ENCODE measurements at places on chromosomes 7 and 10. TPM values are rescaled to one million over a fixed set of nuclear protein-coding genes. Genes with fewer than 3 reads are reported as not detected.

CALD1 gene
- polyA plus RNA-seq: 236 TPM

THSD7A gene
- polyA plus RNA-seq: 86.9 TPM

ERCC6 gene
- 19.8 TPM for polyA plus RNA-seq

BTBD16 gene
- 1.4 TPM for polyA plus RNA-seq

GRID2IP gene
- 0.91 TPM for polyA plus RNA-seq

ADAM12 gene
- polyA plus RNA-seq: 26.4 TPM

MLXIPL gene
- 4.8 TPM for polyA plus RNA-seq

IFIT1B gene
- polyA plus RNA-seq: 0.15 TPM

GNGT1 gene
- not detected for polyA plus RNA-seq

PRF1 gene
- 0.20 TPM for polyA plus RNA-seq

ODAD2 gene
- 1.5 TPM for polyA plus RNA-seq

DGKI gene
- polyA plus RNA-seq: 1.6 TPM

DYNC1I1 gene
- 0.98 TPM for polyA plus RNA-seq

FKBP14 gene
- polyA plus RNA-seq: 24.3 TPM

WNT2 gene
- polyA plus RNA-seq: 0.93 TPM

LFNG gene
- polyA plus RNA-seq: 25.7 TPM

AGBL3 gene
- polyA plus RNA-seq: 17.1 TPM

CALHM3 gene
- not detected for polyA plus RNA-seq

LLCFC1 gene
- 1.5 TPM for polyA plus RNA-seq

SYT15 gene
- 15.0 TPM for polyA plus RNA-seq

GRCh38 chr10:94443047-94443446 lies 40.7 kb downstream of the TBC1D12 start:
- no peak for DNase-seq

- DNase-seq: no peak
These were observed 861.1 kb downstream of the TYW1 start for GRCh38 chr7:67857698-67858097.

DNA sequence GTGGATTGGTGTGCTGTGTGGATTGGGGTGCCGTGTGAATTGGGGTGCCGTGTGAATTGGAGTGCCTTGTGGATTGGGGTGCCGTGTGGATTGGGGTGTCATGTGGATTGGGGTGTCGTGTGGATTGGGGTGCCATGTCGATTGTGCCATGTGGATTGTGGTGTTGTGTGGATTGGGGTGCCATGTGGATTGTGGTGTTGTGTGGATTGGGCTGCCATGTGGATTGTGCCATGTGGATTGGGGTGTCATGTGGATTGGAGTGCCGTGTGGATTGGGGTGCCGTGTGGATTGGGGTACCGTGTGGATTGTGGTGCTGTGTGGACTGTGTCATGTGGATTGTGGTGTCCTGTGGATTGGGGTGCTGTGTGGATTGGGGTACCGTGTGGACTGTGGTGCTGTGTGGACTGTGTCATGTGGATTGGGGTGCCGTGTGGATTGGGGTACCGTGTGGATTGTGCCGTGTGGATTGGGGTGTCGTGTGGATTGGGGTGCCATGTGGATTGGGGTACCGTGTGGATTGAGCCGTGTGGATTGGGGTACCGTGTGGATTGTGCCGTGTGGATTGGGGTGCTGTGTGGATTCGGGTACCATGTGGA lies 120.6 kb upstream of the NPS start:
- DNase-seq: no peak

- no peak for DNase-seq
These were observed 820.6 kb upstream of the KCND2 start for GRCh38 chr7:119452401-119452800.

GRCh38 chr10:533611-534010 lies 155.9 kb downstream of the DIP2C start:
- no peak for DNase-seq

DNA sequence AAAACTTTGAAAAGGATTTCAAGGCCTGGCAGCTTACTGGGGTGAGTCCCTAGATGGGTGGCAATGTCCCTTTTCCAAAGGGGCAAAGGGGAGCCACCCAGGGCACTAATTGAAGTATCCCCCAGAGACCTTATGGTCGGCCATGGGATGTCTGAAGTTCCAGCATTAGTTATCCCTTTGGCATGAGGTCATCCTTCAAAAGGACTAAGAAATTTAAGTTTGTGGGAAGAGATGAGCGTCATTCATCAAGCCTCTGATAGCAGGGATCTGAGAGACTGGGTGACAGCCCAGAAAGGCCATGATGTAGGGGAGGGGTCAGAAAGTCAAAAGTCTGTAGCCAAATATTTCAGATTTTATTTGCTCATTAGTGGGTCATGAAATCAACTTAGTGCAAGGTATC lies 195.3 kb downstream of the ZNF438 start:
- DNase-seq: no peak

DNA sequence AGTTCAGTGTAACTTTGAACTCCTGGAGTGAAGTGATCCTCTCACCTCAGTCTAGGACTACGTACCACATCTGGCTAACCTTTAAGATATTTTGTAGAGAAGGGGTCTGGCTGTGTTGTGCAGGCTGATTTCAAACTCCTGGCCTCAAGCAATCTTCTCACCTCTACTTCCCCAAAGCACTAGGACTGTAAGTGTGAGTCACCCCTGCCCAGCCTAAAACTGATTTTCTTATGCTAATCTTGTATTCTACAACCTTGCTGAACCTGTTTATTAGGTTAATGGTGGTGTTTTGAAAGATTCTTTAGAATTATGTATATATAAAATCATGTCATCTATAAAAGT lies 58.0 kb downstream of the LCOR start:
- no peak for DNase-seq

GRCh38 chr10:28875549-28876081 lies 198.3 kb downstream of the BAMBI start:
- no peak for DNase-seq

DNA sequence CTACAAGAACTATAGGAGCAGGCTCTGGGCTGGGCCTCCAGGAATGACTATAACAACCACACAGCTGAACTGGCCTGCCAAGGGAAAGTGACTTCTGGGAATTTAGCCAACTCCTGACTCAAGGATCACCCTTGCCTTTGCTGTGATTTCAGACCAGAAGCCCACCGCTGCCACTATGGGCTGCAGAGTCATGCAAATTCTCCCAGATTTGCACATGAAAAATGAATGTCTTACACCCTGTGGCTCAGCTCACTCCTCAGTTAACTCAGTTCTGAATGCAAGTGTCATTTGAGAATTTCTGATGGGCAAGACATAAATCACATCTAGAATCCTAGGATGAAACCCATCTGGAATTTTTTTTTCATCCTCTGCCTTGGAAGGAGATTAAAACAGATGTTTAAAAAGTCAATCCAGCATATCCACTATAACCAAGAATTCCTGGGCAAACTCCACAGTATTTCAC lies 186.5 kb upstream of the BET1 start:
- no peak for DNase-seq

DNA sequence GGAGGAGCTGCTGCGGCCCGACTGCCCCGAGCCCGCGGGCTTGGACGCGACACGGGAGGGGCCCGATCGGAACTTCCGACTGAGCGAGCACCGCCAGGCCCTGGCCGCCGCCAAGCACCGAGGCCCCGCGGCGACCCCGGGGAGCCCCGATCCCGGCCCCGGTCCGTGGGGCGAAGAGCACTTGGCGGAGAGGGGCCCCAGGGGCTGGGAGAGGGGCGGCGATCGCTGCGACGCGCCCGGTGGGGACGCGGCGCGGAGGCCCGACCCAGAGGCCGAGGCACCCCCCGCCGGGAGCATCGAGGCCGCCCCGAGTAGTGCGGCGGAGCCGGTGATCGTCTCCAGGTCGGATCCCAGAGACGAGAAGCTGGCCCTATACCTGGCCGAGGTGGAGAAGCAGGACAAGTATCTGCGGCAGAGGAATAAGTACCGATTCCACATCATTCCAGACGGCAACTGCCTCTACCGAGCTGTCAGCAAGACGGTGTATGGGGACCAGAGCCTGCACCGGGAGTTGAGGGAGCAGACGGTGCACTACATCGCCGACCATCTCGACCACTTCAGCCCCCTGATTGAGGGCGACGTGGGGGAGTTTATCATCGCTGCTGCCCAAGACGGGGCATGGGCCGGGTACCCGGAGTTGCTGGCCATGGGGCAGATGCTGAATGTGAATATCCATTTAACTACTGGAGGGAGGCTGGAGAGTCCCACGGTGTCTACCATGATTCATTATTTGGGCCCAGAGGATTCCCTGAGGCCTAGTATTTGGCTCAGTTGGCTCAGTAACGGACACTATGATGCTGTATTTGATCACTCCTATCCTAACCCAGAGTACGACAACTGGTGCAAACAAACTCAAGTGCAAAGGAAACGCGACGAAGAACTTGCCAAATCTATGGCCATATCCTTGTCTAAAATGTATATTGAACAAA lies 1.4 kb downstream of the OTUD1 start:
- DNase-seq: peak; percentile 33

DNA sequence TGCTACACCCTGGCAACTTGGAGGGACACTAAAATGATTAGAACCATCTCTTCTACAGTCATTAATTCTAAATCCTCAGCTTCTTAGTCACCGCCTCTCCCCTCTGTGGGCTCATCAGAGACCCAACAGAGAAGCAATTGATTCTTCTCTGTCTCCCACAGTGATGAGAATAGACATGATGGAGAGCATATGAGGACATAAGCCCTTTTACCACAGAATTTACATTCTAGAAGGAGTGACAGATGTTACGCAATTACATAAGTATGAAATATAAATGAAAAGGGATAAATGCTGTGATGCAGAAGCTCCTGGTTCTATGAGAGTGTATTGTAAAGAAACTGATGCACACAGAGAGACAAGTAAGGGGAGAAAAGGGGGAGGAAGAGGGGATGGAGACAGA lies 18.1 kb upstream of the ABCB5 start:
- DNase-seq: no peak

DNA sequence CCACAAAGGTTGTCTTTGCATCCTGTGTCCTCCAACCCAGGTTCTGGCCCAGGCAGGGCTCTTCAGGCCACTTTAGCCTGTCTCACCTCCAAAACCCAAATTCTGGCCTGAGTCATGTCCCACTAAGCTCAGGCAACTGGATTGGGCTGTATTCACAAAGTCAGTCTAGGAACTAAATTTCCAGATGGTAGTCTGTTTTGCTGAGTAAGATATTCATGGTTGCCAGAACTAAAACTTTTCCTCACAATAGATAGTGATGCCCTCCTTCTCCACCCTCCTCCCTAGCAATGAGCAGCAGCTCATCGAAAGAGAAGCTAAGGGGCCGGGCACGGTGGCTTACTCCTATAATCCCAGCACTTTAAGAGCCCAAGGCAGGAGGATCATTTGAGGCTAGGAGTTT lies 2.9 kb upstream of the ZNF713 start:
- no peak for DNase-seq

- DNase-seq: no peak
These were observed 258.8 kb upstream of the IMMP2L start for GRCh38 chr7:111821046-111821445.

- no peak for DNase-seq
These were observed 100.4 kb upstream of the SEMA3D start for GRCh38 chr7:85287106-85287825.

GRCh38 chr10:125629758-125630376 lies 53.1 kb downstream of the TEX36 start:
- DNase-seq: peak; percentile 50

DNA sequence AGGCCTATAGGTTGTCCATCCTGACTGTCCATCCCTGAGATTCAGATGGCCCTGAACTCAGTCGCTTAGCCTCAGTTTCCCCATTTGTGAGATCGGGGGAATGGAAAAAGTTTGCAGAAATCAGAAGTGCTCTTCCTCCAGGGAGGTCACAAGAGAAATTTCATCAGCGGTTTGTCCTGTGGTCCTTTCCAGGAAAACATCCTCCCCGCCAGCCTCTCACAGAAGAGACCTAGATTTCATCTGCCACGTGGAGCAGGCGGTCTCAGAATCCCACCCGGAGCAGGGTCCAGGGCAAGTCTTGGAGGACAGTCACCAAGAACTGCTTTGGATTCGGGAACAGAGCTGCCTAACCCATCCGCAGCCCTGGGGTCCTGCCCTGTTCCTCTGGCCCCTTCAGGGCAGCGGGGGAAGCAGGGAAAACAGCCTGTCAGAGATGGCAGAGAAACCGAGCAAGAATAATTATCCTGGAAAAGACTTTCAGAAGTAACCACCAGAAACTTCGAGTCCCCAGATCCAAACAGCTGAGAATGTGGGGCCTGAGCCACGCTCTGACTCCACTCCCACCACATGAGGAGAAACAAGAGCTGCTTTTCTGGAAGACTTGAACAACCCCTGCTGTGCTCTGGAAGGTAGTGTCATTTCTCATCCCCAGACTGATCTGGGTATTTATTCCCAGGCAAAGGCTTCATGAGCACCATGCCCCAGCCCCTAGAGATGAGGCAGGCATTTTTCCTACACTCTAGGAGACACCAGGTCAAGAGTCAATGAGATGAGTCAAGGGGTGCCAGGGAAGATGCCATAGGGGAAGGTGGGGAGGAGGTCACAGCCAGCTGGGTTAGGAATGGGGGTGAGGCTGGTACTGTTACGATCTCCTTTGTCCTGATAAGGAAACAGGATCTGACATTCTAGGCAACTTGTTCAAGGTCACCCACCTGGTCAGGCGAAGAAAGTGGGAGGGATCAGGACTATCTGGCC lies 1.1 kb upstream of the TNS3 start:
- DNase-seq: no peak

GRCh38 chr10:22158426-22158825 lies 59.4 kb downstream of the EBLN1 start:
- peak; percentile 34 for DNase-seq

DNA sequence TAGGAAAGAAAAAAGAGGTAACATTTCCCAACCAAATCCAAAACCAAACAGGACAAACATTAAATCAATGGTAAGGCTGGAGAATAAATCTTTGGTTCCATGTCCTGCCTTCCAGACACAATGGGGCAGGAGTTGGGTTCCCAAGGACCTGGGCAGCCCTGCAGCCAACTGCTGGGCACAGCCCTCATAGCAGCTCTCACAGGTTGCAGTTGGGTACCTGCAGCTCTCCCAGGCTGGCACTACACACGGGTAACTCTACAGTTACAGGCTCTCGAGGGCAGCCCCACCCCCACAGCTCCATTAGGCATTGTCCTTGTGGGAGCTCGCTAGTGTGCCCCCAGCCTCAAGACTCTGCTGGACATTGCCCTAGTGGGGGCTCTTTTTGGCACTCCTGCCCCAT lies 7.5 kb downstream of the GRB10 start:
- DNase-seq: no peak

GRCh38 chr10:87691506-87692070 lies 31.9 kb downstream of the PAPSS2 start:
- DNase-seq: no peak

DNA sequence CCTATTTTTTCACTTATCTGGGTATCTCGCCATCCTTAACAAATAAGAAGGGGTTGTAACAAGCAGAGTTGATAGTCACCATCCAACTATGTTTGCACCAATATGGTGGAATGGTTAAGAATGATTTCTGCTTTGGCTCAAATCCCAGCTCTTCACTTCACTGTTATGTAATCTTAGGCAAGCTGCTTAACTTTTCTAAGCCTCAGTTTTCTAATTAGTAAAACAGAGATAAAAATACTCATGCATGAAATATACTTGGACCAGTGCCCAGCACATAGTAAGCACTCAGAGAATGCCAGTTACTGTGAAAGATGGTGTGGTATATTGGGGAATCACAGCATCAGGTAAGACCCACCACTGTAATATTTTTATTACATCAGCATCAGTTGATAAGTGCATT lies 33.6 kb downstream of the ABCB1 start:
- DNase-seq: no peak

- no peak for DNase-seq
These were observed 55.6 kb downstream of the GRB10 start for GRCh38 chr7:50727072-50727471.

All from left kidney (tissue), 8 donors.